ENCODE measurements at places on chromosomes 3 and 15.

DNA sequence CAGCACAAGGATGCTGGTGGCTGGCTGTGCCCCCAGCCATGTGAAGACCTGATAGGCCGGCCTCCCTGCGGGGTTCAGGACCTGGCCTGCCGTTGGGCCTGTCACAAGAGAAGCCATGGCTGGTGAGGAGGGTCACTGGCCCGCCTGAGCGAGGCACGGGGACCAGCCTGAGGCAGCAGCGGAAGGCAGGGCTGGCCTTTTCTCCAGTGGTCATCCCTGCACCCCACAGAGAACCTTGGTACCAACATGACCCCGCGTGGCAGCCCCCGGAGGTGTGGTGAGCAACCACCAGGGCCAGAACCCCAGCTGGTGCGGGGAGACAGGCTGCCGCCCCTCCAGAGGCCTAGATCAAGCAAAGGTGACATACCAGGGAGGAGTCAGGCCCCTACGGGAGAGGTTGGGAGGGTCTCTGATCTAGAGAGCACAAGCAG lies 134.1 kb upstream of the MEF2A start:
- no peak for DNase-seq

DNA sequence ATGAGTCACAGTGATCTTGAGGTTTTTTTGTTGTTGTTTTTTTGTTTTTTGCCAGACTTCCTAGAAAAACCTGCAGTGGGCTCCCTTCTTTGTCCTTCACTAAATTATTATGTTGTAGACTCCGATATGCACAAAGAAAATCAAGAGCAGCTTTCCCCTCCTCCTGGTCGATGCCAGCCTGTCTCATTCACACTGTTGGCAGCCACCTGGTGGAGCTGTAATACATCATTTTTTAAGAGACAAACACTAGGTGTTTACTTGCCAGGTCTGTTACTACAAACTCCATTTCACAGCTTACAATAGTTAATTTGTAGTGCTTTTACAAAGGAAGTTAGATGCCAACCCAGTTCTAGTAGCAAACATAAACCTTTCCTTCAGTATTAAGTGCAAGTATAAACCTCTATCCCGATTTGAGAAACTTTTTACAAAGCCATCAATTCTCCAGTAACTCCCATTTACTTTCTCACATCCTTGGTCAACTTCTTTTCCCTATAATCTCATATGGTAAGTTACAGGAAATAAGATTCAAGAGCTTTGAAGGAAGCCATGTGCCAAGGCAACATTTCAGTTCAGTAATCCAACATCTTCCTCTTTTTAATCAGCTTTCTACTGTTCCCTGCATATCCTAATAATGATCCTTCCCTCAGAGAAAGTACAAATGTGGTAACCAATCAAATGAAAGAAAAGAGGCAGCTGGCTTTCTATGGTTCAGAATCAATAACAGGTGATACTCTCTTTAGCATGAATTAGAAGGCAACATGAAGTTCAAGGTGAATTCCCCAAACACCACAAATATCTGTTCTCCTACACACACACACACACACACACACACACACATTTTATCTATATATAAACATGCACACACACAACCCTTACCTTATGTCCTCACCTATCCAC lies 14.0 kb downstream of the AAGAB start:
- DNase-seq, result peak; percentile 9

- no peak for DNase-seq
These were observed 59.2 kb downstream of the LYZL4 start for GRCh38 chr3:42351207-42351606.

DNA sequence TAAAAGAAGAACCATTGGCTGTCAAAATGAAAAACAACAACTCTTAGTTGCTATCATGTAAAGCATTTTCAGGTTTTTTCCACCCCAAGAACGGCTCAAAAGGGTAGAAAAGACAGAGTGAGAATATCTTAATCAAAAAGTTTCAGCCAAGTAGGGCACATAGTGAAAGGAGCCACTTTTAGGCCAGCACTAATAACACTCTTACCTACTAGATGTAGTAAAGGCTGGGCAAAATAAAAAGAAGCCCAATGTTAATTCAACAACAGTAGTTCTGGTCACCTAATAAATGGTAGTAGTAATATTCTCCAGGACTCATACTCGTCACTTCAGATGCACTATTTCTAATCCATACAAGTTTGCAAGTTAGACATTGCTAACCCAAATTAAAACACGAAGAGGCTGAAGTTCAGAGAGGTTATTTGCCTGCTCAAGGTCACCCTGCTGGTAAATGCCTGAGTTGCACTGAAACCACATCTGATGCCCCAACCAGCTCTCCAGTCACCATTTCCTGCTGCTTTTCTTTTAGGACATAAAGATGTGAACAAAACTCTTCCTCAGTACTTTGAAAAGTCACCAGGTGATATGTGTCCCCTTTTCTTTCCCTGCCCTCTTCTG lies 7.5 kb downstream of the GOLIM4 start:
- DNase-seq, result no peak

GRCh38 chr3:85567071-85567676 lies 608.4 kb downstream of the CADM2 start:
- DNase-seq, result no peak

DNA sequence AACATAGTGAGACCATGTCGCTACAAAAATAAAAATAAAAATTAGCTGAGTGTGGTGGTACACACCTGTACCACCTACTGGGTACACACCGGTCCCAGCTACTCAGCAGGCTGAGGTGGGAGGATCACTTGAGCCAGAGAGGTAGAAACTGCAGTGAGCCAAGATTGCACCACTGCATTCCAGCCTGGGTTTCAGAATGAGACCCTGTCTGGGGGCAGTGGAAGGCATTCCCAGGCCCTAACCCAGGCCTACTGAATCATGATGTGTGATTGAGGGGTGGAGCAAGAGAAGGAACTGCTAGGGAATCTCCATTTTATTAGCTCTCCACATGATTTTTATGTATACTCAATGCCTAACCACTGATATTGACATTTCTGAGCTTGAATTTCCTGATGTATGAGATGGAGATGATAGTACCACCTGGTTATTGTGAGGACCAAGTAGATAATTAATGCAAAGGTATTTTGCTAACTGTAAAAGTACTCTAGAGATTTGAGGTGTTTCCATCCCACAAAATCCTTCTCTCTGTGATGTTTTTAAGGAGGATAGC lies 169.5 kb upstream of the UMPS start:
- no peak for DNase-seq

GRCh38 chr3:48664929-48665328 lies 2.2 kb upstream of the CELSR3 start:
- DNase-seq, result no peak

GRCh38 chr3:44000586-44000985 lies 241.1 kb upstream of the TOPAZ1 start:
- DNase-seq, result no peak

GRCh38 chr3:4759689-4760312 lies 219.4 kb upstream of the BHLHE40 start:
- DNase-seq, result no peak

GRCh38 chr3:183922421-183922820 lies 37.7 kb upstream of the PARL start:
- no peak for DNase-seq

DNA sequence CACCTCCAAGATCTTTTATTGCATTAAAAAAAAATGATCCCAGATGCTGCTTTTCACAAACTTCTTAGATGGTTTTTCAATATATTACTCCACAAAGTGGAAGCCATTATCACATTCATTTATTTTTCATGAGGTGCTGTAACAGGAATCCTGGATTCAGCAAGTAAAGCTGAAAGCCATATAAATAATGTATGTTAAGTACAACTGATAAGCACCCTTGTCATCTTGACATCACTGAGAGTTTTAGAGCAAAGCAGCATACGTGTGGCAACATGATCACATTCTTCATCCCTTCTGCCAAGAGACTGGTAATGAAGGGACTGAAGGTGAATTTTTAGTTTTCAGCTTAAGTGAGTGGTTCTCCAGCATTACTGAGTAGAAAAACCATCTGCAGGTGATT lies 44.9 kb upstream of the LRRFIP2 start:
- no peak for DNase-seq

DNA sequence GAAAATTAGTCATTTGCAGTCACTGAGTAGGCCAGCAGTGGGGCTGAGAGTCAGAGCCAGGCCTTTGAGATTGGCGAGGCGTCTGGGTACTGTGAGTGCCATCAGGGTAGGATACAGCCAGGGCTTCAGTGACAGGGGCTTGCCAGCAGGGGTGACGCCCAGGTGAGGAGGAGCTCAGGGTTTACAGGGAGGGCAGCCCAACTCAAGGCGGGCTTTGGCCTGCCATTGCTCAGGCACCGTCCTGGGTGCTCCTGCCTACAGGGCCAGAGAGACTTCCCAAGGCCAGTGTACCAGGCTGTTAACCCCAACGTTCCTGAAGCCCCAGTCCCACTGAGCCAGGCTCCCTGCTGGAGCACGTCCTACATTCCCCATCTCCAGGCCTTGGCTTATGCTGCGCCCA lies 152.0 kb downstream of the FBLN2 start:
- no peak for DNase-seq

GRCh38 chr3:114498539-114499370 lies 204.9 kb downstream of the TIGIT start:
- no peak for DNase-seq

GRCh38 chr3:112327371-112327951 lies 5.5 kb upstream of the CD200 start:
- no peak for DNase-seq

- DNase-seq, result no peak
These were observed 10.1 kb upstream of the GOLGB1 start for GRCh38 chr3:121759541-121760202.
